ENCODE measurements at places on chromosomes 4 and X. TPM values are rescaled to one million over a fixed set of nuclear protein-coding genes. Genes with fewer than 3 reads are reported as not detected.

ENPEP gene
- 0.14 TPM for total RNA-seq

ATP2B3 gene
- total RNA-seq = not detected

ADGRL3 gene
- total RNA-seq = not detected

RAB40AL gene
- total RNA-seq = 0.27 TPM

RIBC1 gene
- 1.3 TPM for total RNA-seq

CXCL1 gene
- 14.5 TPM for total RNA-seq

GSPT2 gene
- 7.2 TPM for total RNA-seq

P2RY8 gene
- total RNA-seq = not detected

CEP44 gene
- total RNA-seq = 5.6 TPM

ARHGAP6 gene
- total RNA-seq = not detected

ADH6 gene
- total RNA-seq = not detected

VEGFD gene
- total RNA-seq = 0.31 TPM

RXFP1 gene
- total RNA-seq = not detected

CSN1S1 gene
- not detected for total RNA-seq

ERAS gene
- 0.19 TPM for total RNA-seq

LUZP4 gene
- not detected for total RNA-seq

GAB1 gene
- total RNA-seq = 2.2 TPM

MYL5 gene
- 12.2 TPM for total RNA-seq

TAB3 gene
- 6.0 TPM for total RNA-seq

TRAM1L1 gene
- 0.66 TPM for total RNA-seq

RNF212 gene
- total RNA-seq = 1.6 TPM

PARM1 gene
- total RNA-seq = 0.48 TPM

All from A549 treated with ZK216348 at 1 μM for 4 hours (cell line).